ENCODE measurements at places on chromosomes 6 and 20.
A peak's percentile ranks its signal among the peaks of the same experiment; 100 is the strongest.

- DNase-seq: peak; percentile 55
Observed at GRCh38 chr6:14857501-14857900, 388.4 kb upstream of the JARID2 start.

- no peak for DNase-seq
Observed at GRCh38 chr6:145744619-145745018, 9.3 kb upstream of the EPM2A start.

GRCh38 chr20:36792422-36792821 is 18.9 kb upstream of the DSN1 start:
- DNase-seq: no peak

GRCh38 chr20:43968341-43969000 is 53.8 kb downstream of the TOX2 start:
- DNase-seq: no peak

DNA sequence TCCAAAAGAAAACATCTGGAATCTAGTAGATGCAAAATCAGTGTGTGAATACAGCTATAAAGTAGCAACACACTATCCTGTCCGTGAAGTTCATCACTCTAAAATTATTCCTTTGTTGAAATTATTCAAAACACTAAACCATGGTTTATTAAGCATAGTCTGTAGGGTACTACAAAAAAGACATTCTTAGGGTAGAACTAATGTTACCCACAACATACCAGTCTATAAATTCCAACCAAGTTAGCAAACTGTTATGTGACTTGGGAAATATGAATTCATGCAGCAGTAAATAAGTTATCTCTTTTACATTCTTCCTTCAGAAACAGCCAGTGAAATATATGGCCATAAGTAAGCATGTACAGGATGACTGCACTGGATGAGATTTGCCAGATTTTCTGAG is 580.3 kb upstream of the ADGRB3 start:
- no peak for DNase-seq

- DNase-seq: no peak
Observed at GRCh38 chr20:13671916-13672378, 33.2 kb upstream of the TASP1 start.

DNA sequence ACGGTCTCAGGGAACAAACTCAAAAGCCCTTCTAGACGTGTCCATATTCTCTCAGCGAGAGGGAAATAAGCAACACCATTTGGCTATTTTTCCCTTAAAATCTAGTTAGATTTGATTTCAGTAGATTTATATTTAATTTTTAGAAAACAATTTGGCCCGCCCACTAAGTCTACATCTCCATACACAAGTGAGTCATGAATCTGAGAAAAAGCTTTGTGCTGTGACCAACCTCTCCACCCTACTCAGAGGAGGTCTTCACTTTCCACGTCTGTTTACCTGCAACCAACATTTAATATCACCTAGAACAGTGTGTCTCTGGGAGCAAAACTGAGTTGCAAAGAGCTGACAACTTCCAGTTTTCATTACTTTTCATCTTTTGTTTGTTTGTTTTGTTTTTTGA is 48.6 kb downstream of the HAO1 start:
- DNase-seq: no peak

GRCh38 chr6:22363166-22363713 is 66.4 kb upstream of the PRL start:
- no peak for DNase-seq

DNA sequence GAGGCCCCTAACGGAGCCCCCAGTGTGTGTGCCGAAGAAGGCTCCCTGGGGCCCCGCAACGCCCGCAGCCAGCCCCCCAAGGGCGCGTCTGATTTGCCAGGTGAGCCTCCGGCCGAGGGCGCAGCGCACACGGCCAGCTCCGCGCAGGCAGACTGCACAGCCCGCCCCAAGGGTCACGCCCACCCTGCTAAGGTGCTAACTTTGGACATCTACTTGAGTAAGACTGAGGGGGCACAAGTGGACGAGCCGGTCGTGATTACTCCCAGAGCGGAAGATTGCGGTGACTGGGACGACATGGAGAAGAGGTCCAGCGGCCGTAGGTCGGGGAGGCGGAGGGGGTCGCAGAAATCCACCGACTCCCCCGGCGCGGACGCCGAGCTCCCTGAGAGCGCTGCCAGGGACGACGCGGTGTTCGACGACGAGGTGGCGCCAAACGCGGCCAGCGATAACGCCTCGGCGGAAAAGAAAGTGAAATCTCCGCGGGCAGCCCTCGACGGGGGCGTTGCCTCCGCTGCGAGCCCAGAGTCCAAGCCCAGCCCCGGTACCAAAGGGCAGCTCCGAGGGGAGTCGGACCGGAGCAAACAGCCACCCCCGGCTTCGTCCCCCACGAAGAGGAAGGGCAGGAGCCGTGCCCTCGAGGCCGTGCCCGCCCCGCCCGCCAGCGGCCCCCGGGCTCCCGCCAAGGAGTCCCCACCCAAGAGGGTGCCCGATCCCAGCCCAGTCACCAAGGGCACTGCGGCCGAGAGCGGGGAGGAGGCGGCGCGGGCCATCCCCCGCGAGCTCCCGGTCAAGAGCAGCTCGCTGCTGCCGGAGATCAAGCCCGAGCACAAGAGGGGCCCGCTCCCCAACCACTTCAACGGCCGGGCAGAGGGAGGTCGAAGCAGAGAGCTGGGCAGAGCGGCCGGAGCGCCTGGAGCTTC is 117.0 kb downstream of the RTN4IP1 start:
- DNase-seq: peak; percentile 39

- no peak for DNase-seq
Observed at GRCh38 chr6:106142876-106143431, 56.8 kb downstream of the PRDM1 start.

Measured in activated CD8-positive, alpha-beta memory T cell treated with anti-CD3 and anti-CD28 coated beads for 1 hour (primary cell).